ENCODE measurements at places on chromosomes 6 and 20. TPM values are rescaled to one million over a fixed set of nuclear protein-coding genes. Genes with fewer than 3 reads are reported as not detected.

The BRD2 gene
- 68.9 TPM for total RNA-seq

The CFAP206 gene
- 5.3 TPM for total RNA-seq

The ALDH5A1 gene
- total RNA-seq = 22.4 TPM

The SFT2D1 gene
- 27.5 TPM for total RNA-seq

The WFDC13 gene
- not detected for total RNA-seq

The SIRPB1 gene
- not detected for total RNA-seq

The PARD6B gene
- total RNA-seq = 5.0 TPM

The OOEP gene
- 0.11 TPM for total RNA-seq

The BPIFA2 gene
- not detected for total RNA-seq

The PAK5 gene
- total RNA-seq = 10.5 TPM

The KHDC1L gene
- not detected for total RNA-seq

The ME1 gene
- total RNA-seq = 23.8 TPM

The NRSN1 gene
- total RNA-seq = 16.1 TPM

The CDH4 gene
- total RNA-seq = 11.0 TPM

The PROKR2 gene
- 3.2 TPM for total RNA-seq

The C20orf144 gene
- not detected for total RNA-seq

The PSORS1C1 gene
- 0.99 TPM for total RNA-seq

The CPXM1 gene
- 37.1 TPM for total RNA-seq

The SLX4IP gene
- total RNA-seq = 9.6 TPM

The IL17A gene
- total RNA-seq = not detected

The MEI4 gene
- total RNA-seq = 1.7 TPM

The PDE10A gene
- total RNA-seq = 28.2 TPM

The MCHR2 gene
- 0.11 TPM for total RNA-seq

The AVP gene
- total RNA-seq = not detected

The TDRD6 gene
- total RNA-seq = 1.2 TPM

The STMND1 gene
- 0.59 TPM for total RNA-seq

The SCUBE3 gene
- total RNA-seq = 7.7 TPM

The NUP43 gene
- total RNA-seq = 23.4 TPM

The WFDC10B gene
- total RNA-seq = not detected

The SLCO4A1 gene
- total RNA-seq = 2.8 TPM

The C2 gene
- total RNA-seq = 23.1 TPM

The HLA-DQB1 gene
- total RNA-seq = 6.9 TPM

The FOXC1 gene
- 57.0 TPM for total RNA-seq

The LGSN gene
- total RNA-seq = 0.39 TPM

The TFAP2C gene
- 1.0 TPM for total RNA-seq

All from spinal cord (tissue), 10 donors.